ENCODE measurements at places on chromosomes 13 and 19.

DNA sequence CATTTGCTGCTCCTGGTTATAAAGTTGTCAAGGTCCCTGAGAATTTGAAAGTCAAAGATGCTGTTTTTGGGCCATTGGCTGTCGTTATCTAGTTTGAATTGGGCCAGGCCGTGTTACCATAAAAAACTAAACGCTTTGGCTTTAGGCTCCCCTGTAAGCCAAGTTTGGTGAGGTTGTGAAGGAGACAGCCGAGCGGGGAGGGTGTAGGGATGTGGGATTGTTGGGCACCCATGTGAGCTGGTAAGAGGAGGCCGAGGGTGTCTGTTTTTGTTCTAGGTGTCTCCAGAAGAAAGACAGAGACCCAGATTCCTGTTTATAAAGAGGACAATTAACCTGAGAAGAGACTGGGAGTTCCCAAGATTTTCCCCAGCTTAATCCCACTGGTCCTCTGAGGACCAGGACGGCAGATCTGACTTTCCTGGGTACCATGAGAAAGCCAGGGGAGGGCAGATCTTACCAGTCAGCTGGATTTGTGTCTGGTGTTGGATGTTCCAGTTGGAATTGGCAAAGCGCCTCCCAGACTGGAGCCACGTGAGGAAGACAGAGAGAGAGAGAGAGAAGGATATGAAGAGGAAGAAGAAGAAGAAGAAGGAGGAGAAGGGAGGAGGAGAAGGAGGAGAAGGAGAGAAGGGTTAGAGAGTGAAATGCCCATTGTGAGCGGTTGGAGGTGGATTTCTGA is 25.1 kb downstream of the TMEM255B start:
- DNase-seq: no peak

DNA sequence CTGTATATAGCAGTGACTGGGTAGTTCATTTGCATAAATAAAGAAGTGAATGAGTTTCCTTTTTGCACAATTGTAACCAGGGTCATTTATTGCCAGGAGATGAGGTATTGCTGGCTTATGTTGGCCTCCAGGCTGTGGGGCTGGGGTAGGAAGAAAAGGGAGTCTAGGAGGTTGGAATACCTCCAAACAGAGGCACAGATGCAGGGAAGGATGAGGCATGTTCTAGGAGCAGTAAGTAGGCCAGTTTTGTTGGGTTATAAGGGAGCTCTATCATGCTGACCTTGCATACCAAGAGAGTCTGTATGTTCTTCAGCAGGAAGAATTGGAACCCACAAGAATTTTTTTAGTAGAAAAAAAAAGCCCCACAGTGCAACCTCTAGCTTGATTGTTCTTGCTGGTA is 17.2 kb upstream of the CYSLTR2 start:
- DNase-seq: no peak

DNA sequence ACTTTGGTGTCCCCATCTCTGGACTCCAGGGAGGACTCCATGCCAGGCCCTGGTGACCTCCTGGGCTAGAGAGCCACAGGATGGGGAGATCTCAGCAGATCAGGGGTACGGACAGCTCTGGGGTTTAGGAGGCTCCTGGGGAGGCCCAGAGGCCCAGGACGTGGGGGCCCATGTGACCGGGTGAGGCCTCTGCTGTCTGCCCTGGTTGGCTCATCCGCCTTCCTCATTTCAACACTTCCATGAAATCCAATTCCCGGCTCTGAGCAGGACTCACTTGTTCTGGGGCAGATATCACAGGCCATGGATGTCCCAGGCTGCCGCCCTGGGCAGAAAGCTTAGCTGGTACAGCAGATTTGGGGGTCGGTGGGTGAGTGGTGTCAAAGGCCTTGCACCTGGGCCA is 1.1 kb upstream of the PRAM1 start:
- DNase-seq: no peak

DNA sequence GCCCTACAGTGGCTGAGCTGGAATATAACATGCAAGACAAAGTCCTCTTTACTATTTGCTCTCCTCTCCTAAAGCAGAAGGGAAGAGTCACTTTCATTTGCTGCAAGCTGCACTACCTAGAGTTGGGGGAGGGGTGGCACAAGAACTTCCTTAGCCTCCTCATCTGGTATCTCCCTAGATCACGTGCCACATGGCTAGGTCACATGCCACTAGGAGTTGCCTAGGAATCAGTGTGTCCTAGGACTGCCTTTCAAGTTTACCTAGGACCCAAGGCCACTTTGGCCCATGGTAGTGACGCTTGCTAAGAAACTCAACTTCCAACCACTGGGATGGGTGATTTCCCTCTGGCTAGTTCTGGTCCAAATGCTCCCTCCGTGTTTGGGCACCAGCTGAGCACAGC is 625.2 kb downstream of the DIAPH3 start:
- DNase-seq: no peak
